ENCODE measurements at places on chromosomes 5 and 9.

DNA sequence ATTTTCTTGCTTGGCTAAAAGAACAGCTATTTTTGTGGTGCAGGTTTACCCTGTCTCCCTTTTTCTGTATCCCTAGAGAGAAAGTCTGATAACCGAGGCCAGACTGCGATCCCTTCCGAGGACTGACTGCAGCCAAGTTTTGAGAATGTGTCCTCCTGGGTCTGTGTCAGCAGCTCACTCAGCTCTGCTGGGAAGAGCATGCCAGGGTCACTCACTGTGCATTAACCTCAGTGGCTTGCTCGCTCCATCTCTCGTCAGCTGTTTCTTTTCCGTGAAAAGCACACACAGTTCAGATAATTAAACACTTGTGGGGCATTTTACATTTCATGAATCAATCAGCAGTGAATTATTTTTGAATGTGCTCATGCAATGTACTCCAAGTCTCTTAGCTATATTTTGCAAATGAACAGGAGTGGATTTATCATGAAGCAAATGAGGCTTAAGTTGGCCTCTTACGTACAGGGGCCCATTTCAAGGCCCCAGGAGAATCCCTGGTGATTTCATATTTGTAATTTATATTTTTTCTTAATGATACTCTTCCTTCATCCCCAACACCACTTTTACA lies 252.1 kb downstream of the SMARCA2 start:
- DNase-seq = no peak

DNA sequence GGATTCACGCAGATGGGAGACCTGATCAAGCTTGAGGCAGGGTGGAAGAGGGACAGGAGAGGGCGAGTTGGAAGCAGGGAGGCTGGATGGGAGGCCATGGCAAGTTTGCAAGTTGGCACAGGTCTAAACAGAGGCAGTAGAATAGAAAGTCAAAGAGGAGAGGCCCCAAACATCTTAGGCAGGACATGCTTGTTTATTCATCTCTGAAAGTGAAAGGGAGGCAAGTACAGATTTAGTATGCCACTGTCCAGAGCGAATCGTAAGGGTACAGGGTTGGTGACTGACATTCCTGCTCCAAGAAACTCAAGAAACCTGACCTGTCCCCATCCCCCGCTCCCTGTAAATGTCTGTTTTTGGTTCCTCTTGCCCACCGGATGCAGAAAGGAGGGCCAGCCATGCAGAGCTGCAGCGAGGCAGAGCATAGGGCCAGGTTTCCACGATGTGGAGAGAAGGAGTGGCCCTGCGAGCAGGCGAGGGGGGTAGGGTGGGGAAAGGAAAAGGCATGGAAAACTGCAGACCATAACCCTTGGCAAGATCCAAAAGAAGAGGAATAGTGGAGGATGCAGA lies 96.2 kb upstream of the BOD1 start:
- DNase-seq = no peak

DNA sequence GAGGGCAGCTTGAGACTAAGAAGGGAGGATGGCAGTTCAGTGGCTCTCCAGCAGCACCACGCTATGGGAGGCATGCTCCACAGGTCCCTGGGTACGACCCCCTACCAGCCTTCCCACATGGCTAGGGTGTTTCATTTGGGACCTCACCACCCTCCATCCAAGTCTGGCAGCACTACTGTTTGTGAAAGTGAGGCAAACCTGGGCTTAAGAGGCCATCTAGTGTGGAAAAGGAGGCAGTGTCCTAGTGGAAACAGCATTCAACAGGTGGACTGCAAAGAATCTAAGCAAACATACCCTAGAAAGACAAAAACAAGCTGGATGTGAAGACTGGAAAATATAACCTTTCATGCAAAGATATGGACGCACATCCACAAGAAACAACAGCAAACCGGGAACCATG lies 4.8 kb upstream of the C5orf47 start:
- no peak for DNase-seq

DNA sequence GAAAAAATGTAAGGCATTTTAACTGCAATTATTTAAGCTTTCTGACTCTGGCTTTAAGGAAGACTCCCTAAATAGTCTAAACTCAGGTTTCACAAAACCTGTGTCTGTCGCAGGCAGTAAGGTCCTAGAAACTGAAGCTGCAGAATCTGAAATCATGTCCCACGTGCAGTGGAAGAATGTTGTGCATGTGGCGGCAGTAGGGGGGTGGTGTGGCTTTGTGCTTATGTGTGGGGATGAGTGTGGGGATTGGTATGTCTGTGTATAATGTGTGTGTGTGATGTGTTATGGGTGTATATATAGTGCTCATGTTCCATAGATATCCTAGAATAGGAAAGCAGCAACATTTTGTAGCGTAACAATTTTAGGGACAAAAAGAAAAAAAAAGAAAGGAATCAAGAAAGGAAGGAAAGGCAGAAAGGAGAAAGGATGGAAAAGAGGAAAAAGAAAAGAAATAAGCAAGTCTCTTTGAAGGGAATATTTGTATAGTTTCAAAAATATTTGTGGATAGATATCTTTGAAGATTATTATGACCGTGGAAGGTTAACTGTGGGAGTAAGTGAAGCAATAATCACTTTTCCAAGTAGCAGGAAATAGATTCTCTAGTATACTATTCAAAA lies 6.6 kb downstream of the ANKDD1B start:
- DNase-seq = no peak

- no peak for DNase-seq
Measured at GRCh38 chr9:134290603-134291451, 35.4 kb upstream of the RXRA start.

DNA sequence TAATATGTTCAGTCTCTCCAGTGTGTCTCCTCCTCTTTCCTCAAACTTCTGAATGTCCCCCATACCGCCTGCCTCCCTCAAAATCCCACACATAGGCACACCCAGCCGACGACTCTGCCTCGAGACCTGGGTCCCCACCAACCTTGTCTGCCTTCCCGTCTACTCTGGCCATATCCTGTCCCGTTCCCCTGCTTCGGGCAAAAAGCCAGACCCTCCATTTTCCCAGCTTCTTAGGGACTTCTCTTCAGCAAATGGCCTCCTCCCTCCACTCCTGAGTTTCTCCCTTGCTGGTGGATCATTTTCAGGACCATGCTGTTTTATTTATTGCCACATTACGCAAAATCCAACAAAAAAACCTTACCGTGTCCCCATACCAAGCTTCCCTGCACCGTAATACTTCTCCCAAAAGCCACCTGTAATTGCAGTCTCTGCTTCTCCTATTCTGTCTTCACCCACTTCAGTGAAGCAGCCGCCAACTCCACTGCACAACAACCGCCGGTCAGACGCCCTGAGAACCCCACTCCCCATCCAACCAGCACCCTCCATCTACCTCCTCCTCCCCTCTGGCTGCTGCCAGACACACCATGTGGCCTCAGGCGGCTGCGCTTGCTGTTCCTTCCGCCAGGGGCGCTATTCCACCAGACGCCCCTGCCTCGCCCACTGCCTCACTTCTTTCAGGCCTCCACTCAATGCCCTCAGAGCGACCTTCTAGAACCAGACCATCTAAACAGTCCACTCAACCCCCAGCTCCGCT lies 117.0 kb downstream of the TRPM6 start:
- no peak for DNase-seq
